ENCODE measurements at places on chromosomes 7 and 10.

GRCh38 chr10:91360461-91360860, 49.7 kb upstream of the HECTD2 start:
- DNase-seq = no peak

DNA sequence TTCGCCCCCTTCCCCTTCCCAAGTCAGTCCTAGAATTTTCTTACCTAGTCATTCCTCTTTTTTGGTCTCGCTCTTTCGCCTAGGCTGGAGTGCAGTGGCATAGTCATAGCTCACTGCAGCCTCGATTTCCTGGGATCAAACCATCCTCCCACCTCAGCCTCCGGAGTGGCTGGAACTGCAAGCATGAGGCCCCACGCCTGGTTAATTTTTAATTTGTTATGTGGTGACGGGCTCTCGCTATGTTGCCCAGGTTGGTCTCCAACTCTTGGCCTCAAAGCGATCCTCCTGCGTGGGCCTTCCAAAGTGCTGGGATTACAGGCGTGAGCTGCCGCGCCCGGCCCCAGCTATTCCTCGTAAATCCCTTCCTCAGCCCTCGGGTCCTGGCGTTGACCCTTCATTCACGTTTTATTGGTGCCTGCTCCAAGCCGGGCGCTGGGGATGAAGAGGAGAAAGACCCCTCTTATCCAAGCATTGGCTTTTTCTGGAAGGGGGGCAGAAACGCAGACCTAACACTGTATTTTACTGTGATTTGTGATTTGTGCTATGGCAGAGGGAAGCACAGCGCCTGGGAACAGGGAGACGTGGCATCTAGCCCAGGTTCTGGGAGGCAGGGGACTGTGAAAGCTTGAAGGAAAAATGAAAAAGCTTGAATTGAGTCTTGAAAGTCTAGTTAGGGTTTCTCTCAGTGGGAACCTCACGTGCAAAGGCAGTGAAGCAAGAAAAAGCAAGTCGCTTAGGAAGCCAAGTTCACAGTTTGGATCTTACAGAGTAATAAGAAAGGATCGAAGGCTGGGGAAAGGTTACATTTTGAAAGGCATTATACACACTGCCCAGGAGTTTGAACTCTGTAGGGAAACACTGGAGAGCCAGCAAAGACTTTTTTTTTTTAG, 516 bp downstream of the ZNHIT1 start:
- no peak for DNase-seq

DNA sequence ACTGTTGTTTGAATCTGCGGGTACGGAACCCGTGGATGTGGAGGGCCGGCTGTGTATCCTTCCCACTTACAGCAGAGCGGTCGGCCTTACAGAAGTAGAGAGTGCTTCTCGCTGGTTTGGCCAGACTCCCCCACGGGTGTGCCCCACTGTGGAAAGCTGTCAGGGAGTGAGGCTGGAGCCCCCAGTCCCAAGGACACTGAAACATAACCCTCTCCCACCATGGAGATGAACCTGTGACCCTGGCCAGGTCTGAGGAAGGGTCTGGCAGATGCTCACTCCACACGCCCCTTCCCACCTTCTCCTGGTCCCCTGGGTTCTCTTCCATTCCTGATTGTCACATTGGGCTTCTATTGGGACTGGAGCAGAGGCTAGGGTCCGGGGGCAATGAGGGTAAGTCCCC, 39.6 kb downstream of the TSPAN15 start:
- DNase-seq = no peak

GRCh38 chr10:90288391-90288933, 569.4 kb downstream of the HTR7 start:
- DNase-seq = no peak

GRCh38 chr7:12942609-12943008, 255.2 kb downstream of the ARL4A start:
- no peak for DNase-seq

DNA sequence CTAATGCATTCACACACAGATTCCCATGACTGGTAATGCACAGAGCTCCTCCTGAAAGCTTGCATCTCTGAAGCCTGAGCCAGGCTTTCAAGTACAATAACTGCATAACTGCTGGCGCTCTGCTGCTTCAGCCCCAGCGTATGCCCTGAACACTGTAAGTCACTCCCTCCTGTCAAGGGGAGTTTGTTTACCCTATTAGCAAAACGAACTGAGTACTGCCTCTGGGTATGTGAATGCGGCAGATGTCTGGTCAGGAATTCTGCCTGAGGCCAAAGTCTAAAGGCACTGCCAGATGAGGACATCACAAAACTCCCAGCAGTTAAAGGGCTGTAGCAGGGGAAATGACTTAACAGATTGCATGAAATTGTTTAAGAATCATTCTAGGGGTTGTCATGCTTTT, 97.7 kb downstream of the NRCAM start:
- DNase-seq = no peak

DNA sequence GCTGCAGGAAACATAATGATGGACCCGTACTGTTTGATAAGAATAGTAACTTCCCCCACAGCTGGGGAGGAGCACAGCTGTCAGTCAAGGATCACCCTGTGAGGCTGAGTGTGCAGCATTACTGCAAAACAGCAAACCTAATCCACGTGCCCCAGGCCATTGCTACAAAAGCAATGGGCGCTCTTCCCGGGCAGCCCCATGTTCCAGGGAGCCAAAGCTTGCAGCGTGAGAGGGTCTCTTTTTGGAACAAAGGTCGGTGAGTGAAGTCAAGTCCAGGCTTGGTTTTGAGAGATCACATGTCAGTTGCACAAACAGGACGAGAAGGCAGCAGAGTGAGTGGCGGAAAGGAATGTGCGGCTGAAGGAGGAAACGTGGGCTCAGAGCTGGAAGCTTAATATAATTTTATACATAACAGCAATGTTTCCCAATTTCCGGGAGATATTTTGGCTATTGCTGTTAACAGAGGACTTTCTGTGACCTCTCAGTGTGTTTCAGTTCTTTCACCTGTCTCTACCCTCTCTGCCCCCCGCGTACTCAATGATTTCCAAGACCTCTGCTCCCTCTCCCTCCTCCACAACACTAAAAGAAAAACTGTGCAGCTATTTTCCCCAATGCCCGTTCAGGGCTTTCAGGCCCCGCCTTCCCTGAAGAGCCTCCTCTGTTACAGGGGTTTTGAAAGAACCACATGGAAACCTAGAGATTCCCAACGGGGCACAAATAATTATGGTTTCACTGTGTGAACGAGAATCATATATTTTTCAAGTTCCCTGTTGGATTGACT, 128.9 kb downstream of the MTPAP start:
- no peak for DNase-seq

- no peak for DNase-seq
These were observed 627.1 kb upstream of the FZD8 start for GRCh38 chr10:36269222-36269621.

- DNase-seq = no peak
These were observed 247.8 kb downstream of the OTUD1 start for GRCh38 chr10:23686722-23687121.

GRCh38 chr7:105199386-105199785, 185.4 kb downstream of the KMT2E start:
- no peak for DNase-seq

- no peak for DNase-seq
These were observed 4.6 kb upstream of the C10orf95 start for GRCh38 chr10:102455893-102456471.

DNA sequence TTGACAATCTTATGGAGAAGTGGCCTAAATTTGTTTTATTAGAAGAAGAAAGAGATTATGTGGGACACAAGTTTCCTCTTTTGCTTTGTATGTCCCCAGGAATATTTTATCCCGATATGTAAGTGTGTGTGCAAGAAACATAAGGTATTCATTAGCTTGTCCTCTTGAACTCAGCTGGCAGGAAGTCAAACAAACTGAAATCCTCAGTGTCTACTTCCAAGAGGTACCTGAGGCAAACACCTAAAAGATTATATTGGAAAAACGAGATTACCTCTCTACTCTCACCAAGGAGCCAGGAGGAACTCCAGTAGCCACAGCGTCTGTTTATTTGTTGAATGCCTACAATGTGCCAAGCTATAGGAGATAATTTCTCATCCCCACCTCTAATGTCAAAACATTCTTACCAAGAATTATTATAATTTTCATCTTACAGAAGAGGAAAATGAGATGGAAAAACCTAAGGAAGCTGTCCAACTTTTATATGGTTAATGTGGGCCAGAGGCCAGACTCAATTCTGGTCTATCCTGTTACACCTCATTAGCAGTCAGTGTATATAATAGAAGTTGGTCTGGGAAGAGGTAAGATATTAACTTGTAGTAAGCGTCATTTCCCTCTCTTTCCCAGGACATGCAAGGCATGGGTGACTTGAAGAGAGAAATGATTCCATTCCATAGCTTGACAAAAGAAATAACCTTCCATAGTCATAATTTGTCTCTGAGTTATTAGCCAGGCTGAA, 692.7 kb downstream of the MAGI2 start:
- DNase-seq = no peak
